ENCODE measurements at places on chromosomes 3 and 15. TPM values are rescaled to one million over a fixed set of nuclear protein-coding genes. Genes with fewer than 3 reads are reported as not detected.
A peak's percentile ranks its signal among the peaks of the same experiment; 100 is the strongest.

GRCh38 chr15:88440021-88440420 is 27.2 kb downstream of the MRPL46 start:
- DNase-seq = peak; percentile 12

GRCh38 chr15:25670025-25670554 is 193.0 kb downstream of the ATP10A start:
- DNase-seq = no peak

GRCh38 chr3:28590216-28590615 is 241.6 kb upstream of the AZI2 start:
- no peak for DNase-seq

GRCh38 chr3:17055374-17056276 is 170.9 kb downstream of the PLCL2 start:
- no peak for DNase-seq

The NEIL1 gene
- 6.5 TPM for total RNA-seq

The IFT80 gene
- 18.1 TPM for total RNA-seq

- DNase-seq = no peak
These were observed 285.1 kb upstream of the CDIN1 start for GRCh38 chr15:36294359-36294758.

The DUOXA2 gene
- total RNA-seq = not detected

The AGBL1 gene
- 0.05 TPM for total RNA-seq

The MED12L gene
- total RNA-seq = 2.4 TPM

- DNase-seq = no peak
These were observed 33.9 kb downstream of the SH3BP5 start for GRCh38 chr3:15298504-15298903.

The KBTBD13 gene
- total RNA-seq = not detected

GRCh38 chr15:60651734-60652141 is 172.8 kb upstream of the ICE2 start:
- no peak for DNase-seq

- no peak for DNase-seq
These were observed 71.3 kb downstream of the SMAD6 start for GRCh38 chr15:66773129-66773873.

DNA sequence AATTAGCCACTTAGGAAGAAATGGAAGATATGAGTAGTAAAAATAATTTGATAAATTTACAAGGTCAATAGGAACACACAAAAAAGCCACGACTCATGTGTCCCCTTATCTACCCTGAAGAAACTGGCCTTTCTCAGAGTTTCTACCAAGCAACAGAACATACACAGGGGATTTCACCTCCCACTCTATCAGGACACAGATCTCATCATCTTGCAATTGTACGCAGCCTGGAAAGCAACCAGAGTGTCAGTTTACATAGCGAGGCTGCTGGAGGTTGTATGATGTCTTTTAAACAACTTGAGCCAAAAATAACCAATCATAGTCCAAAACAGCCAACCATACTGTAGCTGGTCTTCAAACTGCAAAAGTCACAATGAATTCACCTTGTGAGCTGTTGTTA is 19.7 kb upstream of the LMOD3 start:
- no peak for DNase-seq

- no peak for DNase-seq
These were observed 18.6 kb downstream of the MESP2 start for GRCh38 chr15:89794627-89795241.

The LINGO1 gene
- total RNA-seq = not detected

DNA sequence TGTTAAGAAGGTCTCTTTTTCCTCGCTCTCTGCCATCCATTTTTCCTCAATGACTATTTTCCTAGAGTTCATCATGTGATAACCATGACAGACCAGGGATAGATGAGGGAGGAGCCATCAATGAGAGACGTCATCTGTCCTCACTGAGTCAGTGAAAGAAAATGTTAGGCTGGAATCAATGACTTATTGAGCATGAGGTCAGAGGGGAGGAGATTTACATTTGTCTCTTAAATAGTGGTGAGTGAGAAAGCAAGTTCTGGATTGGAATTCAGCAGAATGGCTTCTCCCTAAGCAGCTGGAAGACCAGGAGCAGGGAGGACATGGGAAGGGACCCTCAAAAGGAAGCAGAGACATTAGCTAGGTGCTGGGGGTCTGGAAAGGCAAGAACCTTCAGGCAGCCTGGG is 28.2 kb upstream of the USP3 start:
- no peak for DNase-seq

GRCh38 chr3:176734146-176734545 is 463.1 kb downstream of the TBL1XR1 start:
- DNase-seq = no peak

- peak; percentile 63 for DNase-seq
These were observed 581 bp downstream of the SH3BP5 start for GRCh38 chr3:15331606-15332404.

The RPL32 gene
- 2,842 TPM for total RNA-seq

GRCh38 chr3:64691051-64691450 is 3.3 kb upstream of the ADAMTS9 start:
- no peak for DNase-seq

The CCDC9B gene
- total RNA-seq = 0.65 TPM

DNA sequence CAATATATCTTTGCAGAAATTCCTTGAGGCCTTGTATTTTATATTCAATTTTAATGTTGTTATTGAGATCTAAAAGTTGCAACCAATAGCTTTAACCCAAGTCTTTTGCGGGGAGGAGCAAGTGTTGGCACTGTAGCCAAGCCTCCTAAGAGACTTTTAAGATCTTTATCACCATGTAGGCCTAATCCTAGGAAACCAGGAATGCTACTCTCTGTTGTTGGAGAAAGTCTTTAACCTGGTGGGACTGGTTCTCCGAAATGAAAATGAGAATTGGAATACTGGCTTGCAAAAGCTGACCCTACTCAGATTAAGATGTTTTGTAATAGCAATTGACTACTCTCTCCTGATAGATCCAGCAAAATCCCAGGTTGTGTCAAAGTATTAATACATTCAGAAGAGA is 25.8 kb downstream of the SHC4 start:
- no peak for DNase-seq

- DNase-seq = no peak
These were observed 91.6 kb downstream of the FOXB1 start for GRCh38 chr15:60095711-60096110.

The GABRR3 gene
- total RNA-seq = not detected

The CSTA gene
- total RNA-seq = not detected

- DNase-seq = peak; percentile 72
These were observed 14.5 kb downstream of the EMC4 start for GRCh38 chr15:34239151-34239808.

GRCh38 chr15:33013827-33014445 is 180.6 kb downstream of the FMN1 start:
- no peak for DNase-seq

GRCh38 chr3:33732394-33732793 is 14.3 kb upstream of the CLASP2 start:
- peak; percentile 45 for DNase-seq

DNA sequence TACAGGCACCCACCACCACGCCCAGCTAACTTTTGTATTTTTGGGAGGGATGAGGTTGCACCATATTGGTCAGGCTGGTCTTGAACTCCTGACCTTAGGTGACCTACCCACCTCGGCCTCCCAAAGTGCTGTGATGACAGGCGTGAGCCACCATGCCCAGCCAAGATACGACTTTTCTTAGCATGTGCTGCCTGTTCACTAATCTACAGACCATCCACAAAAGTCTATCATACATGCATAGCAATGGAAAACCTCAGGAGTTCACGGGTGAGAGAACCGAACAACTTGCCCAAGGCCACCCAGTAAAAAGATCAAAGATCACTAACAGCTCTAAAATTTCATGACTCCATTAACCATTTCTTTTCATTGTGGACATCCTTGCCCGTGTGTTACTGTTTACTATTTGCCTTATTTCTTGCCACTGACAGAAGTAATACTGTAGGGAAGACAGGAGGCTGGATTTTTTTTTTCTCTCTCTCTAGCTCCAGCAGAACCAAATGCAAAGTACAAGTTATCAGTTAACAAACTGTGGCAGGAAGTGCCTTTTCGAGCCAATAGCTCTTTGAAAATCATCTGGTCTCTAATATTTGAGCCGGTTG is 92.3 kb downstream of the FOXP1 start:
- DNase-seq = no peak

DNA sequence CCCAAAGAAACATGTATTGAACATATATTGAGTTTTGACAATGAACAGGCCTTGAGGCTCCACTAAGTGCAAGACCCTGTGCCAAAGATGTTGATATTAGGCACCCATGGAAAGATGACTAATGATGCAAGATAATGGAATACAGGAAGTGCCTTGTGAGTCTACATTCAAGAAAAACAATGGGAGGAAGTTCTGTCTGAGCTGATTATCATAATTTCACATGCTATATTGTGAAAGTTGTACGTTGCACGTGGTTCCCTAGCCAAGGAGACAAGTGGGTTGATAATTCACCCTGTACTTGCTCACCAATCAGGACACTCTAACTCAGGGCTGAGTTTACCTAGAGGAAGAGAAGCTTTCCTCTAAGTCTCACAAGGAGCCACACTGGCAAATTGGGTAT is 186.9 kb upstream of the STAC start:
- no peak for DNase-seq

GRCh38 chr3:105933871-105934270 is 65.1 kb upstream of the CBLB start:
- no peak for DNase-seq

DNA sequence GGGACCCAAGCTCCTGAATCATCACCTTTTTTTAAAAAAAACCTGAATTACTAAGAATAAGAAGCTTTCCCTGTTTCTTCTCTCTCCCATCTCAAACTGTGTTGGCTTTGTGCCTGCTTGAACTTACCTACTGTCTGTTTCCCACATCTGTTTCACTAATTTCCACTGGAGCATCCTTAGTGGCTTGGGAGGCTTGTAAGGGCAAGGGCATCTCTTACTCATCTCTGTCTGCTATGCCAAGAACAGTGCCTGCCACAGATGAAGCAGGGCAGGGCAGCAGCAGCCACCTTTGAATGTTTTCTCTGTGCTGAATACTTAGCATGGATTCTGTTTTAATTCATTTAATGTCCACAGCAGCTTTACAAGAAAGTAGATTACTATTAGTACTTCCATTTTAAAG is 42.3 kb downstream of the SNRK start:
- DNase-seq = no peak

Data from activated CD4-positive, alpha-beta T cell treated with anti-CD3 and anti-CD28 coated beads for 36 hours (primary cell).